ENCODE measurements at places on chromosomes 16 and 17. TPM values are rescaled to one million over a fixed set of nuclear protein-coding genes. Genes with fewer than 3 reads are reported as not detected.

The SLC12A3 gene
- polyA plus RNA-seq = not detected

The DLX4 gene
- polyA plus RNA-seq = 0.22 TPM

The KCNH6 gene
- polyA plus RNA-seq = not detected

The NAGS gene
- 0.45 TPM for polyA plus RNA-seq

The RNF157 gene
- polyA plus RNA-seq = 4.0 TPM

The TVP23C gene
- polyA plus RNA-seq = 5.8 TPM

The KRT24 gene
- not detected for polyA plus RNA-seq

DNA sequence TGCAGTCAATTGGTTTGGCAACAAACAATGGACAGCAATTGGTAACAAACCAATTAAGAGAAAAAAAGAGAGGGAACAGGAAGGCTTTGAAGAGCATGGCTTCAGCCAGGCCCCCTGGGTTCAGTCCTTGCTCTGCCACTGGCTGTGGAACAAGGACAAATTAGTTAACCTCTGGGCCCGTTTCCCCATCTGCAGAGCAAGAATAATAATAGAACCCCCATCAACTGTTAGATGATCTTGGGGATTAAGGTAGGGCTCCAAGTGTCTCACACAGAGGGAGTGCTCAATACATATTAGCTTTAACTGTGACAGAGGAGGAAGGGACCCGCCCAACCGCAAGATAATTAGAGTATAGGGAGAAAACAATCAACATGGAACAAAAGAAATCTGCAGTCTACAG lies 55.2 kb downstream of the PECAM1 start:
- DNase-seq = no peak

GRCh38 chr16:4972938-4973587 lies 14.9 kb downstream of the SEC14L5 start:
- DNase-seq = no peak

DNA sequence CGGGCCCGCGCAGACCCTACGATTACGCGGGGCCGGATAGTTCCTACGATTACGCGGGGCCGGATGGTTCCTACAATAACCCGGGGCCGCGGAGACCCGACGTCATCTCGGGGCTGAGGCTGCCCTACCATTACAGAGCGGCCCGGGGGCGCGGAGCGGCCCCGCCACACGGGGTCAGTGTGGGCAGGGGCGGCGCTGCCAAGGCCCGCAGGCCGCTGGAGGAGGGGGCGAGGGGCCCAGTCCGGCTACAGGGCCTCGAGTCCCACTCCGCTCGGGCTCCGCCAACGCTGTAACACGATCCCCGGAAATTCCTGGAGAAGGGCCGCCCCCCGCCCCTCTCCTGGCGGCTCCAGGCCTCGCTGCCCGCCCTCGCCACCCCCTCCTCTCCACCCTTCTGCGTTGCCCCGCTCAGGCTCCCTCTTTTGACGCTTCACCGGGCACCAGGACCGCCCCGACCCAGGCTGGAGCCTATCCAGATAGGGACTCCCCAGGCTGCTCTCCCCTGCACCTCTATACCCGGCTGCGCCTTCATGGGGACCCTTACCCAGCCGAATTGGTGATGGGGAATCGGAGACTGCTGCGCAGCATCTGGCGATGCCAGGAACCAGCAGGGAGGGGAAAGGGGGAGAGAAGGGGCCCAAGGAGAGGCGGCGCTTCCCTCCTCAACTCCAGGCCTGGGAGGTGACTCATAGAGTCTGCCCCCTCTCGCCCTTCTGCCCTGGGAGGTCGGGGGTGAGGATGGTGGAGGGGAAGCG lies at the start of gene RAB34:
Gene RAB34 (minus strand): TSS at position 291 of the 755 bp plus-strand sequence. CDS start 602 bp downstream, outside the sequence.
- DNase-seq = no peak

GRCh38 chr17:82035956-82036633 lies 1.4 kb downstream of the DCXR start:
- DNase-seq = no peak

DNA sequence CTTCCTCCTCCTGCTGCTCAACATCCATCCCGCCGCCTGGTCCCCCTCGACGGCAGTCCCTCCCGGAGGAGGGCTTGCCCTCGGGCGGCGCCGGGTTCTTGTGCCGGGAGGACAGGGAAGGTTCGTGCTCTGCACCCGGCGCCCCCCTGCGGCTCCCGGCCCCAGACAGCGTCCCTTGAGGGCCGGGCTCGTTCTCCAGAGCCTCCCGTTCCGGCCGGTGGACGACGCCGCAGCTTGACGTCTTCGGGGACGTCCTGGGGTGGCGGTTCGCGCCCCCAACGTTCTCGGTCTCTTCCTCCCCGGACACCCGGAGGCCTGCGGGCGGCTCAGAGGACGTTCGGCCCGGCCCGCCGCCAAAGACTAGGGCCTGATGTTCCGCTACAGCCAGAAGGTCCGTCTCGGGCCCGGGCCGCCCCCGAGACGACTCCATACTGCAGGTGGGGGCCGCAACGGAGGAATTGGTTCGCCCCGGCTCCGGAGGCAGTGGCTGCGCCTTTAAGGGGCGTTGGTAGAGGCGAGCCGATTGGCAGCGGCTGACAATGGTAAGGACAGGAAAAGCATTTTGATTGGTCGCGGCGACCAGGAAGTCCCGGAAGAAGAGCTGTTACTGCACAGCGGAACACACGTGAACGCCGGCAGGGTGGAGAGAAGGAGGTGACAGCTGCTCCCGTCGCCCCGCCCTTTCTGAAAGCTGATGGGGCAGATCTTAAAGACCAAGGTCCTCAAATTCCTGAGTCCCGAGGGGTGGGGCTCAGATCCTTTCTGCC lies at the start of gene BORCS6:
Gene BORCS6 (minus strand): TSS at position 470 of the 767 bp plus-strand sequence. CDS start 40 bp downstream, at position 430.
- DNase-seq = peak; percentile 96

- DNase-seq = no peak
These were observed 2.5 kb upstream of the CCL2 start for GRCh38 chr17:34252444-34253138.

GRCh38 chr17:72175787-72176515 lies 55.1 kb downstream of the SOX9 start:
- no peak for DNase-seq

DNA sequence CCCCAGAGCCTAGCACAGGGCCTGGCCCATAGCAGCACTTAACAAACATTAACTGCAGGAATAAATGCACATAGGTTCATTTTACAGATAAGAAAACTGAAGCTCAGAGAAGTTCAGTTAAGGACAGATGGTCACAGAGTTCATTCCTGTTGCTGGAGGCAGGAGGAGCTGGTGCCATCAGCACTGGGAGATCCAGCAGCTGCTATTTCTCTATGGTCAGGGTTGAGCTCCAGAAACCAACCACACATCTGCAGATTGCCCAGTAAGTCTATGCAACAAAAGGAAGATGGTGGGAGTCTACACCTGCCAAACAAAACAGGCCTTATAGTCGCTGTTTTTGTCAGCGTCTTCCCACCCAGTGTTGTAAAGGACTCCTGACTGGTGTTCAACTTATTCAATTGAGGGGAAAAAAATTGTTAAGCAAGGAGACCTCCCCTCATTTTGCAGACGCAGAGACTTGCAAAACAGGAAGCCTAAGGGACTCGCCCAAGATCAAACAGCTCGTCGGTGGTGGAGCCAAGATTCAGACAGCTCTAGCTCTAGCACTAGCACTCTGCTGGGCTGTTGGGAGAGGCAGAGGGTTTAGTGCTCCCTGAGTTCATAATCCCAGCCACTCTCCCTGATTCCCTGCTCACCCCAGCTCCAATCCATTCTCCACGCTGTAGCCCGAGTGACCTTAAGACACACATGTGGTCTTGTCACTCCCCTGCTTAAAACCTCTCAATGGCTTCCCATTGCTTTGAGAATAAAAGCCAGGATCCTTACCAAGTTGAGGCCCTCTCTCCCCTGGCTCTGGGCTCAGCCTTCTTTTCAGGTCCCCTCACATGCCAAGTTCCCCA lies 9.0 kb downstream of the NOG start:
- no peak for DNase-seq

DNA sequence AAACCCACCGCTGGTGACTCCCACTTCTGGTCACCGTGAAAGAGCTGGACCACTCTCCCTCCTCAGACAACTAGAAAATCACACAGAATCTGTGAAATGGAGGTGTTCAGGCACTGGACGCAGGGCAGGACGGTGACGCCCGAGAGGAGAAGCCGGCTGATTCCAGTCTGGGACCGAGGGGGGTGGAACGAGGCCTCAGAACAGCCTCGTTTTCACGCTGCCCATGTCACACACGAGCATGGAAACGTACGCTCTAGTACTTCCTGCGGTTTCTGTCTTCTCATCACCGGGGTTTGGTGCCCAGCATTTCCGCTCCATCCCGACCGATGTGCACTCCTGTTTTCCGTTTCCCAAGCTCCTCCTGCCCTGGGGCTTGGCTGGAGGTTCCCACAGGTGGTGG lies 101.8 kb upstream of the METRNL start:
- no peak for DNase-seq

DNA sequence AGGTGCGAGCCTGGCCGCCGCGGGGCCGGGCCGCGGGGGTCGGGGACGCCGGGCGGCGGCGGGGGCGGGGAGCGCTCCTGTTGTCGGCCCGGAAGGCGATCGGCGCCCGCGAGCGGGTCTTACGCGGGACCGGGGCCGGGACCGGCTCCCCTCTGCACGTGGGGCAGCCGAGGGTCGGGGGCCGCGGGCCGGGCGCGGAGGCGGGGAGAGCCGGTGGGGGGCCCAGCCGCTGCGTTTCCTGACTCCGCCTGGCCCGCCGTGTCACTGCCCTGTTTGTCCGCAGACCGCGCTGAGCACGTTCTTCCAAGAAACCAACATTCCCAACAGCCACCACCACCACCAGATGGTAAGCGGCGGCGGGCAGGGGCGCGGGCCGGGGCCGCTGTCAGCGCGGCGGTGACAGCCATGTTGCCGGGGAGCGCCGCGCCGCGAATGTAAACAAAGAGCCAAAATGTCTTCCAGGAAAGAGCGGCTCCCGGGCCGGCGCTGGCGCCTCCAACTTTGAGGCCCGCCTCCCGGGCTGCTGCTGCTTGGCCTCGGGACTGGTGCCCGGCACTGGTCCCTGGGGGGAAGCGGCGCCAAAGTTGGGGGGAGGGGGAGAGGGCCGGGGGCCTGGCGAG lies 586 bp downstream of the UBALD2 start:
- peak; percentile 73 for DNase-seq

DNA sequence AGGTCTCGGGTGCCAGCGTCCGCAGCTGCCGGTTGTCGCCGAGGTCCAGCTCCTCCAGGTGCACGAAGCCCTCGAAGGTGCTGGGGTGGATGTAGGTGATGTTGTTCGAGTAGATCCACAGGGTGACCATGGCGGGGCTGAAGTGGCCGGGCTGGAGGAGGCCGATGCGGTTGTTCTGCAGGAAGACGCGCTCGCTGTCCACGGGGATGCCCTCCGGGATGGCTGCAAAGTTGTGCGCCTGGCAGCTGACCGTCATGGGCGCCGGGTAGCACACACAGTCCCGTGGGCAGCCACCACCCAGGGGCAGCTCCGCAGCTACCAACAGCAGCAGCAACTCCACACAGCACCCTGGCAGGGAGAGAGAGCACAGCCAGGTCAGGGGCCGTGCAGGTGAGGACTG lies 87.7 kb downstream of the RTN4RL1 start:
- no peak for DNase-seq

- DNase-seq = peak; percentile 54
These were observed 41.8 kb upstream of the AMZ2 start for GRCh38 chr17:68205808-68206720.

Data from CD4-positive, alpha-beta memory T cell (primary cell).